ENCODE measurements at places on chromosomes 1 and 21.

GRCh38 chr1:15114884-15115283 is 38.7 kb upstream of the TMEM51 start:
- DNase-seq = no peak

DNA sequence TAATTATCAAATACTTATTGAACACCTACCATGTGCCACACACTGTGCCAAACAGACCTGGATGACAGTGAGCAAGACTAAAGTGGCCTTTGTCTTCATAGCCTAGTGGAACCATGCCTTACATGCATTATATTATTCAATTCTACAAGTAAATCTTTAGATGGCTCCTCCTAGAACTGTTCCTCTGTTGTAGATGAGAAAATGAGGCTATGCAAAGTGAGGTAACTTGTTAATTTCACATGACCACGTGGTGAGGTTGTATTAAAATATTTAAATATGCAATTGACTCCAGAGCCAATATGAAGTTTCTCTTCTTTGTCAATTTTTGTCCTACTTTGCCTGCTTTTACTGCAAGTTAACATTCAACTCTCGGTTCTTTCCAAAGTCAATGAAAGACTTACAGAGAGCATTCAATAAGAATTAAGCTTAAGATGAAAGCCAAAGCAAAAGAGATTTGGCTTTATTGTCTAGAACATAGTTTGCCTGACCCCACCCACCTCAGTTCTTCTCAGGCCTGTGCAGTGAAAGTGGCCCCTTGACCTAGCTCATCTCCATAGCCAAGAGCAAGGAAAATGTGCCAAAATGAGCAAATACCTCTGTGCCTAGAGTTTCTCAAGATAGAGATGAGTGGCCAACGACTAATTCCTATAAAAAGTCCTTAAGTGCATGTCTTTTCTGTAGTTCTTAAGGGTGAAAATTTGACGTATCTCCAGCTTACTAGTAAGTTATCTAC is 263.2 kb upstream of the NFIA start:
- no peak for DNase-seq

DNA sequence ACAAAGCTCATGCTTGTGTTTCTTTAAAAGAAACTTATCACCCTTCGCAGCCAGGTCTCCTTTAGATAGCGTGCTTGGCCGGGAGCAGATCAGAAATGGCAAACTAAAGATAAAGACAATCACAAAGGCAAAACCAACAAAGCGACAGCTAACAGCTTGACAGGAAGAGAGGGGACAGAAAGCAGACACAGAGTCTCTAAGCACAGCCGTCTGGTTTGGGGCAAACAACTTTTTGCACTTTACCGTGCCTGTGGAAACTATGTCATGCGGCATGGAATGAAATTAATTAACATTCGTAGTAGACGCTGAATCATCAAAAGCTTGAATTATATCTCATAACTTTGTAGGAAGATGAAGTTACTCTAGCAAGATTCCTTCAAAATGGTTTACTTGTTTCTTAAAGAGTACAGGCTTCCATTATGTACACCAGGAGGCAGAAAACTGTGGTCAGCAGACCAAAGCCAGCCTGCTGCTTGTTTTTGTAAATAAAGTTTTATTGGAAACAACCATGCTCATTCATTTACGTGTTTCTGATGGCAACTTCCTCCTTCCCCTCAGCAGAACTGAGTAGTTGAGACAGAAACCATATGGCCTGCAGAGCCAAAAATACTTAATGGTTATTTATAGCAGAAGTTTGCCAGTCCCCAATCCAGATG is 183.2 kb downstream of the KIF26B start:
- no peak for DNase-seq

GRCh38 chr1:16047791-16048475 is 4.4 kb downstream of the CLCNKB start:
- no peak for DNase-seq

DNA sequence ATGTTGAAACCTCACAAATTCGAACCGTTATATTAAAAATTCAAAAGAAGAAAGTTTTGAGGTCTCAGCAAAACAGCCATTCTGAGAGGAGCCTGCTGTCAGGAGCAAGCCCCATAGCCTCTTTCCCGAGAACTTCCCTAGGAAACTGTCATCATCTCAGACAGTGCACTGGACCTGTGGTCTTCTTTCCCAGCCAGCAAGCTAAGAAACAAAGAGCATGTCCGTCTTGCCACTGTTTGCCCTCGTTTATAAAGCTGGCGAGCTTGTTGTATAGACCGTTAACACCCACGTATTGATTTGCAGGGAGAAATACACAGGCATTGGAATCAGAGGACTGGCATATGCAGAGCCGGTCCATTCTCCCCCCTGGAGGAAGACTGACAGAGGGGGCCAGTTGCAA is 407.0 kb downstream of the NPHP4 start:
- DNase-seq = no peak

DNA sequence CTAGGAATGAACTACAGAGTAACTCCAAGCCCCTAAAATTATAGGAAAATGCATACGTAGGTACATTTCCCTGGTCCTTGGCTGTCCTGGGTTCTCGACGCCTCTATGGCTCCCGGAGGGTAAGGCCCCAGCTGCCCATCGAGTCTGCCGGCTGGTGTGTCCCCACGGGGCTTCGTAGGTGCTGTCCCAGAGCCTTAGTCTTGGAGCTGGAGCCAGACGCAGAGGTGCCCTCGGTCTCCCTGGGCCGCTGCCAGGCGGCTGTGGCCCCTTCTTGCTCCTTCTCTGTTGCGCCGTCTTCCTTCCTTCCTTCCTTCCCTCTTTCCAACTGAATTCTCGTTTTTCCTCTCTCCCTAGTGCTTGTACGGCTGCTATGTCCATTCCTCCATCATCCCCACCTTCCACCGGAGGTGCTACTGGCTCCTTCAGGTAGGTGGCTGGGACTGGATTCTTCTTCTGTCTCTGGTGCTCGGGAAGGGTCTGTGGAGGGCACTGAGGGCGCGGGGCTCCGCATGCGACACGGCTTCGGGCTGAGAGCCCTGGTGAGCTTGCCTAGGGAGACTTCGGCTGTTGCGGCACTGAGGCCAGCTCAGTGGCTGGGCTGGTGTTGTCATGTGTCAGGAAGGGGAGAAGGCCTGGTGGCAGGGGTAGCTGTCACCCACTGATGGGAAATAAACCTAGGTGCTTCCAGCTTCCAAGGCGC is 303.5 kb upstream of the VAMP3 start:
- no peak for DNase-seq

- DNase-seq = no peak
Observed at GRCh38 chr1:111850109-111850508, 94.4 kb downstream of the DDX20 start.

DNA sequence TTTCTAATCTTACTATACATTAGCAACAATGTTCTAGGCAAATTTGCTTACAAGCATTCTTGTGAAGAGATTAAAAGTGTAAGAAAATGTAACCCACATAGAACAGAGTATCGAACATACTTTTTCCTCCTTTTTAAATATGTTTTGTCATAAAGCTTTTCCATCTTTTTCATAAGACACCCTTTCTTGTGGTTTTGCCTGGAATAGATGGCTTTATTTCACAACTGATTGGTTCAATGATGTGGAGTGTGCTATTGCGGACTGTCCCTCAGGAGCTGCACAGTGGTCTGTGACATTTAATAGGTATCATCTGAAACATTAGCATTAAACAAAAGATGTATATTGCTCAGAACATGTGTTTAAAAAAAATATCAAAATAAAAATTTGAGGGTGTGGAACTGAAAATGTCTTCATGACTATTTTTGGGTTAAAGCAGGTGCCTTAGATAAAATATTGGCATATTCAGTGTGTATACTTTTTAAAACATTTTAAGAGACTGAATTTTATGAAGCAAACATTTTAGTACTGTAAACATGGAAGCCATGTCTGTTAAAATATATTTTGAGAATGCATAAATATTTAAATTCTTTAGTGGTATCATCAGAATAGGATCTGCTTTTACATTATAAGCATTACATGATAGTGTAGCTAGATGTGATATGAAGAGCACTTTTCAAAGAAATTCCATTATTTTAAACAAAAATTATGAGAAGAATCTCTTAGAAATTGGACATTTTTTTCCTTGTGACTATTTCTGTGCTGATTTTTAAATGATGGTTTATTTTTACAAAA is 48.3 kb upstream of the C1orf146 start:
- DNase-seq = no peak

- no peak for DNase-seq
Observed at GRCh38 chr1:14476170-14476955, 122.1 kb upstream of the KAZN start.

GRCh38 chr1:43557744-43558245 is 27.1 kb downstream of the PTPRF start:
- no peak for DNase-seq

Data from NCI-H460 (cell line).